Metanephros (tissue), 2 donors: ENCODE measurements at places on chromosomes 7 and 10. TPM values are rescaled to one million over a fixed set of nuclear protein-coding genes. Genes with fewer than 3 reads are reported as not detected.

Gene LIPA
- total RNA-seq, result 36.6 TPM

Gene NEBL
- total RNA-seq, result 62.6 TPM

Gene TM9SF3
- 86.9 TPM for total RNA-seq

Gene NAMPT
- total RNA-seq, result 117 TPM

Gene GRID2IP
- 1.5 TPM for total RNA-seq

Gene MSMB
- total RNA-seq, result not detected

Gene SHH
- total RNA-seq, result 1.8 TPM

Gene MBLAC1
- 4.8 TPM for total RNA-seq

Gene TDRD1
- total RNA-seq, result 0.06 TPM

Gene GDF10
- total RNA-seq, result 1.6 TPM

Gene PILRA
- total RNA-seq, result 6.1 TPM

Gene CUBN
- 157 TPM for total RNA-seq

Gene TRPV6
- total RNA-seq, result 5.2 TPM

Gene GNG11
- total RNA-seq, result 22.5 TPM

Gene NUTM2E
- total RNA-seq, result 0.76 TPM

Gene TUBAL3
- not detected for total RNA-seq

Gene WNT8B
- total RNA-seq, result 0.29 TPM

Gene AHCYL2
- total RNA-seq, result 31.2 TPM

Gene CAV1
- total RNA-seq, result 78.1 TPM

Gene LRRC61
- total RNA-seq, result 19.7 TPM
